Left renal cortex interstitium (tissue), 4 donors: ENCODE measurements at places on chromosomes 16 and 17. TPM values are rescaled to one million over a fixed set of nuclear protein-coding genes. Genes with fewer than 3 reads are reported as not detected.

GRCh38 chr16:27721531-27722181 is 171.7 kb downstream of the KATNIP start:
- DNase-seq = no peak

- DNase-seq = no peak
Measured at GRCh38 chr16:77759201-77759600, 29.2 kb upstream of the VAT1L start.

DNA sequence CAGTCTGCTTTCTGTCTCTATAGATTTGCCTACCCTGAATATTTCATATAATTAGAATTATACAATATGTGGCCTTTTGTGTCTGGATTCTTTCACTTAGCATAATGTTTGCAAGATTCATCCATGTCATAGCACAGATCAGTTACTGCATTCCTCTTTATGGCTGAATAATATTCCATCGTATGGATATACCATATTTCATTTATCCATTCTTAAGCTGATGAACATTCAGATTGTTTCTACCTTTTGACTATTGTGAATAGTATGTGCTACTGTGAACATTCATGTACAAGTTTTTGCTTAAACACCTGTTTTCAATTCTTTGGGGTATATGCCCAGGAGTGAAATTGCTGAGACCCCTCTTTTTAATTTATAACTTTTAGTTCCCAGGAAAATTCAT is 49.4 kb upstream of the MSI2 start:
- no peak for DNase-seq

The SPHK1 gene
- 2.0 TPM for polyA plus RNA-seq

The G6PC1 gene
- polyA plus RNA-seq = 5.2 TPM

The KRTAP9-2 gene
- not detected for polyA plus RNA-seq

The CTF1 gene
- 9.8 TPM for polyA plus RNA-seq
